ENCODE measurements at places on chromosomes 4 and X.

DNA sequence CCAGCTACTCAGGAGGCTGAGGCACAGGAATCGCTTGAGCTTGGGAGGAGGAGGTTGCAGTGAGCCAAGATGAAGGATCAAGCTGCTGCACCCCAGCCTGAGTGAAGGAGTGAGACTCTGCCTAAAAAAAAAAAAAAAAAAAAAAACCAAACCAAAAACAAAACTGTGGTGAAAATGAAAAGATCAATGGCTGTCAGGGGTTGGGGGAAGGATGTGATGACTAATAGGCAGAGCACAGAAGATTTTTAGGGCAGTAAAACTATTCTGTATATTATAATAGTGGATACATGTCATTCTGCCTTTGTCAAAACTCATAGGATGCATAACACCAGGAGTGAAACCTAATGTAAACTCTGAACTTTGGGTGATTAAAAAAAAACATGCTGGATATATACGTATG is 69.9 kb upstream of the ELOVL6 start:
- no peak for DNase-seq

GRCh38 chr4:14000091-14000814 is 372.7 kb upstream of the BOD1L1 start:
- DNase-seq = no peak

DNA sequence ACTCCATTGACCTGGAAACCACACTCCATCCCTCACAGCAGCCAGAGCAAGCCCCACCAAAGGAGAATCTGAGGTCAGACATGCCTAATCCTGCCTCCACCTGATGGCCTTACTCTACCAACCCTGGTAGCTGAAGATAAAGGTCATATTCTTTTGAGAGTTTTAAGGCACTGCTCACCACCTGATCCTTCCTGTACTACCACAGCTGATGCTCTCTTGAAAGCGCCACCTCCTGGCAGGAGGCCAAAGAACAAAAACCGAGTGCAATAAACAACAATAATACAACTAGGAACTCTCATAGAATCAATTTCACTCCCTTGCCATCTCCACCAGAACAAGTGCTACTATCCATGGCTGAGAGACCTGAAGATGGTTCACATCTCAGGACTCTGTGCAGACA is 301.6 kb downstream of the NAF1 start:
- DNase-seq = no peak

GRCh38 chrX:129653181-129653970 is 1.4 kb downstream of the APLN start:
- no peak for DNase-seq

- DNase-seq = no peak
These were observed 52.5 kb upstream of the RPL34 start for GRCh38 chr4:108567831-108568230.

DNA sequence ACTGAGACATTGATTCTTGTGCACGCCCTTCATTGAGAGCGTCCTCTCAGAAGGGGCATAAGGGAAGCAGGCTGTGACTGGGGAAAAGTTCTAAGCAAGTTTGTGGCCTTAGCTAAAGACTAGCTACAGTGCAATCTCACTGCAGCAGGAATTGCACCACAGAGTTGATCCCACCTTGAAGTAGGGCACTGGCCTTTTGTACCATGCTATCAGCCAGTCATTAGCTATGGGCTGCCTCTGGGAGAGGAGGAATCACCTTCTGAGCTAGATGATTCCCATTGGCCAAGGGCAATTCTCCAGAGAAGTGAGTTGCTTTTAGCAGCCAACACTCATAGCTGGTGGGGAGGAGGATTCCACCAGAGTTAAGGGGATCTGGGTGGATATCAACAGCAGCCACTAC is 142.6 kb upstream of the SCML1 start:
- DNase-seq = no peak

DNA sequence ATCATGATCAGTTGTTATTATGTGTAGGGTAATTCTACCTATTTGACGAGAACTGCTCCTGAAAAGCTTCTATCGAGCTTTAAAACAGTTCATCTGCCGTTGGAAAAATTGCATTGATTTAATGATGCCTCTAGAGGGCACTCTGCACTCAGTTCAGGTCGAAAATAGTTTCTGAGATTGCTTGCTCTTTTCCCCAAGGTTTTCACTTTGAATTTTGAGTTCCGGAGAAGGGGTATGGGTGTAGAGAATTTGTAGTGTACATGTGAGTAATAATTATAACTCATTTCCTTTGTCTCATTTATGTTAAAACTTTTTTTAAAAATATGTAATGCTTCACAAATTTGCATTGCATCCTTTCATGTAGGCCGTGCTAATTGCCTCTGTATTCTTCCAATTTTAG is 28.4 kb upstream of the TNIP3 start:
- no peak for DNase-seq

Measured in activated CD4-positive, alpha-beta memory T cell treated with anti-CD3 and anti-CD28 coated beads, Interleukin-2, amount 10 ng/mL, durations not matched to agents 7 days and 5 days (primary cell).